EH (cell line): ENCODE measurements at places on chromosomes 3 and 15.
A peak's percentile ranks its signal among the peaks of the same experiment; 100 is the strongest.

DNA sequence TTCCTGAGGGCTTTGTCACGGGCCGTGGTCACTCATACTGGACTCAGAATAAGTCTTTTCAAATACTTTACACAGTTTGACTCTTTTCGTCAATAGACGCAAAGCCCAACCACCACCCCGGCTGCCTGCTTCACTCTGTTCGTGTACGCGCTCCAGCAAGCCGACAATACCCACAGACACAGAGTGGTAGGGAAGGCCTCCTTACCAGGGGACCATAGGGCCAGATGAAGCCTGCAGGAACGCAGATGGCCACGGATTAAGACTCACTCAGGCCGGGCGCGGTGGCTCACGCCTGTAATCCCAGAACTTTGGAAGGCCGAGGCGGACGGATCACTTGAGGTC lies 29.7 kb downstream of the EFCAB12 start:
- peak; percentile 50 for DNase-seq

- DNase-seq: no peak
These were observed 39.4 kb upstream of the MRPS22 start for GRCh38 chr3:139304383-139304782.

- no peak for DNase-seq
These were observed 109.2 kb downstream of the EEFSEC start for GRCh38 chr3:128262457-128262856.

- no peak for DNase-seq
These were observed 88.6 kb downstream of the SEC22A start for GRCh38 chr3:123290107-123290930.

DNA sequence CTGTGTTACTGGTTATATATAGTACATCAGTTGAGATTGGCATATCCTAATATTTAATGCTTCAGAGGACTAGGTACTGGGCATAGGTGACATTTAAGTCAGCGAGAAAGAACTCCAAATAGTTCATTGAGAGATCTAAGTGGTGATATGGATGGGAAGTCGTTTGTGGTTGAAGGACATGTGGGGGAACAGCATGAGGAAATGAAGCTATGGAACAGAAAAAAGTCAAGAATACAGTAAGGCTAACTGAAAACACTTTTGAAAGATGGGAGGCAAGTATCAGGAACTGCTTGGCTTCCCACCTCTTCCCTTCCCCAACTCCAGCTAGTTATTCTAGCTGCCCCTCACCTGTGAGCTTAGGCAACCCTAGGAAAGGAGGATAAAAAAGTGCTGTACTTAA lies 3.7 kb upstream of the MYO5A start:
- no peak for DNase-seq

GRCh38 chr3:58326267-58326900 lies 6.3 kb upstream of the PXK start:
- DNase-seq: no peak

- DNase-seq: no peak
These were observed 317.7 kb upstream of the DPH6 start for GRCh38 chr15:35863655-35864054.

DNA sequence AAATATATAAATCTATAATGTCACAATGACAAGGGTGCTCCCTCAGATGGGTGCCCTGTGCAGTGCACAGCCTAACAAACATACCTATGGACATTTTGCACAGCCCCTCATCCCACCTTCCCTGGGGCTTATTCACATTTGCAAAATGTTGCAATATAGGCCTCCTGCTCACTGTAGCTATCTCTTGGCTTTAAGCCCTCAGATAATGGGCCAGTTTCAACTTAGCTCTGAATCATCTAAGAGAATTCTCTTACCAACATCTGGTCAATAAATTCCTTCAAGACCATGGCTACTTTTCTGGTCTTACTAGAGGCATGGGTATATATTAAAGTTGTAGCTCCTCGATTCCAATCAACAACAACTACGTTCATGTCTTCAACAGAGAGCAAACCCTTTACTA lies 17.9 kb downstream of the LIPH start:
- DNase-seq: peak; percentile 14

DNA sequence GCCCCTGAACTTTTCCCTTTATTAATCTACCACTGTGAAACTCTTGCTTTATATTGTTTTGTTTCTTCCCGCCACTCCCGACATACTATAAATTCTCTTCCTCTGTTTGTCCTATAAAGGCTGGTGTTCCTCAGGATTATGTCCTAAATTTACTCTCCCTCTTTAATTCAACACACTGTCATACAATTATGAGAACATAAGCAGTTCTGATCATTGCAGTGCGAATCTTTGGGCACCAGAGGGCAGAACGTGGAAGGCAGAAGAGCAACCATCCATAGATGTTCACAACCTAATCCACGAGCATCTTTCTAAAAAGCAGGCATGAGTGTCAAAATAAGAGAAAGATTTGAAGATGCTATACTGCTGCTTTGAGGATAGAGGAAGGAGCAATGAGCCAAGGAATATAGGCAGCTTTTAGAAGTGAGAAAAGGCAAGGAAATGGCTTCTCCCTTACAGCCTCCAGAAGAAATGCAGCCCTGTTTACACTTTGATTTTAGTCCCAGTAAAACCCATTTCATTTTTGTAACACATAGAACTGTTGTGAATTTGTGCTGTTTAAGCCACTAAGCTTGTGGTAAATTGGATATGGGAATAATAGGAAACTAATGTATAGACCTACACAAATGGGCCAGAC lies 179.4 kb downstream of the GBE1 start:
- peak; percentile 56 for DNase-seq

- DNase-seq: no peak
These were observed 126.2 kb downstream of the ASB7 start for GRCh38 chr15:100728371-100729201.

DNA sequence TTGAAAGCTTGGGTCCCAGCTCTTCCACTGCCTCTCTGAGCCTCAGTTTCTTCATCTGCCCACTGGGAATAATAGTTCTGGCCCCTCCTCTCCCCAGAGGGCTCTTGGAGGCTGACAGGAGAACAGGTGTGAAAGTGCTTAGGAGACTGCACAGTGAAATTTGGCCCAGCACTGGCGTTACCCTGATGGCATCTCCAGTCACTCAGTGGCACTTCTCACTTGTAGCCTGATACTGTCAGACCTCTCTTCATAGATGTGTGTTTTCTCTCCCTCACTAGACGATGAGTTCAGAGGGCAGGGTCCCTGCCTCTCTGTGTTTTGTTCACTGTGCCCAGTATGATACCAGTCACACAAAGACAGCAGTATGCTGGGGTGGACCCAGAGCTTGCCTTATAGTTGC lies 22.2 kb upstream of the IGDCC3 start:
- DNase-seq: no peak

DNA sequence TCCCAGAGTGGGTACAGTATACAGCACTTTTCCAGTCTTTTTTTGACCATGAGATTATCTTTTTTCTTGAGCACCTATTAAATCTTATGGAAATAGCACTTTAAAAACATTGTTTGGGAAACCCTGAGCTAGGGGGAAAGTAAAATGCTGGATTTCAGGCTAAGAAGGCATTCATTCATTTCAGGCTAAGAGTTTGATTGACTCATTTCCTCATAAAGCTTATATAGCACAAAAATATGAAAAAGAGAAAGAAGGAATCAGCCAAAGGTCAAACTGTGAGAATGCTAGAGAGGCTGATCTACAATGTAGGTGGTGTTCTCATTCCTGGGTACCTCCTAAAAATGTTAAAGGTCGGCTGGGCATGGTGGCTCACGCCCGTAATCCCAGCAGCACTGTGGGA lies 10.5 kb downstream of the TTC23 start:
- DNase-seq: no peak

DNA sequence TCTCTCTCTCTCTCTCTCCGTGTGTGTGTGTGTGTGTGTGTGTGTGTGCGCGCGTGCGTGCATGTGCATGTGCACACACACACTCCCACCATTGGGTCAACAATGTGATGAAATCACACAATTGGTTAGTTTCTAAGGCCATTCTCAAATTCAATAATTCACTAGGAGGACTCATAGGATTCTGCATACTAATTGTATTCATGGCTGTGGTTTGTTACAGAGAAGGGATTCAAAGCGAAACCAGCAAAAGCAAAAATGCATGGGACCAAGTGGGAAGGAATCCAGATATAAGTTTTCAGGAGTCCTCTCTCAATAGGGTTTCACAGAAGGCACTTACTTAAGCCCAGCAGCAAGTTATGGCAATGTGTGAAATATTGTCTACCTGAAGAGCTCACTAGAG lies 515.0 kb downstream of the PYDC2 start:
- no peak for DNase-seq

GRCh38 chr3:90040554-90040953 lies 933.1 kb downstream of the EPHA3 start:
- DNase-seq: no peak

DNA sequence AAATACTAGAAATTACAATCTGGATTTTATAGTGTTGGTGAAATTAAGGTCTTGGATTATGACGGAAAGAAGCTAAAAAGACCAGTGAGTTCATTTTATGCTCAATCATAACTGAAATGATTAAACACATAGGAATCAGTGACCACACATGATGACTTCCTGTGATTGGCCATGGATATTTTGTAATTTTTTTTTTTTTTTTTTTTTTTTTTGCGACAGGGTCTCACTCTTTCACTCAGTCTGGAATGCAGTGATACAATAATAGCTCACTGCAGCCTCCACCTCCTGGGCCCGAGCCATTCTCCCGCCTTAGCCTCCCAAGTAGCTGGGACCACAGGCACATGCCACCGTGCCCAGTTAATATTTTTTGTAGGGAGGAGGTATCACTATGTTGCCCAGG lies 47.4 kb downstream of the PAQR5 start:
- DNase-seq: peak; percentile 71

DNA sequence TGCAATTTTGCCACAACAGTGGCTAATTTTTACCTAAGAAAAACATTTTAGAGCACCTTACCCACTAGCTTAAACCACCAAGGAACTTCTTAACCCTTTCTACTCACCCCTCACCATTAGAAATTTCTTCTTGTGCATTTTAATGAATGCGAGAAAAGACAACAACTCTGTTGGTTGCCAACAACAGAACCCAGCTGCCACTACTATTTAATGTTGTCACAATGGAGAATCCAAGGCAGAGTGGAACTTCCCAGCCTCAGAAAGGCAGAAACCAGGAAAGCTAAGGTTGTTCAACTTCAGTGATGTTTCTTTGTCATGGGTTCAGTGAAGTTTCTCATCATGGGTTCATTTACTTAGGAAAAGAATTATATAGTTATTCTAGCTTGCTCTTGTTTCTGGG lies 325.2 kb upstream of the ARL6 start:
- DNase-seq: no peak

DNA sequence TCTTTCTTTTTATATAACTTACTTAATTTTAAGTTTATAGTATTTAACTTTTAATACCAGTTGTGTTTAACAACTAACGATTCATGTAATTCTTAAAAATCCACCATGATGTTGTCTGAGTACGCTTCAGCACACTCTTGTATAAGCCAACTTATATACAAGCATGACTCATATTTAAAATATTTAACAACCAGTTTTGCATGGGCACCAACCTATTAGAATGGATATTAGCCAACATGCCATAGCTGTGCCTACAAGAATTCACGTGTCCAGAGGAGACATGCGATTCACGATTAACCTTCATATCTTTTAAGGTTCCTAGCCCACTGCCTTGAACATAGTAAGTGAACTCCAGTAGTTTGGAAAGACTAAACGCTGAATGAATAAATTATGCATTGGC lies 1023.2 kb downstream of the TBL1XR1 start:
- DNase-seq: no peak
